ENCODE measurements at places on chromosomes 4 and X.

- no peak for DNase-seq
Measured at GRCh38 chr4:155220025-155220424, 11.6 kb downstream of the NPY2R start.

GRCh38 chr4:16259241-16259888, 33.1 kb upstream of the TAPT1 start:
- DNase-seq: no peak

DNA sequence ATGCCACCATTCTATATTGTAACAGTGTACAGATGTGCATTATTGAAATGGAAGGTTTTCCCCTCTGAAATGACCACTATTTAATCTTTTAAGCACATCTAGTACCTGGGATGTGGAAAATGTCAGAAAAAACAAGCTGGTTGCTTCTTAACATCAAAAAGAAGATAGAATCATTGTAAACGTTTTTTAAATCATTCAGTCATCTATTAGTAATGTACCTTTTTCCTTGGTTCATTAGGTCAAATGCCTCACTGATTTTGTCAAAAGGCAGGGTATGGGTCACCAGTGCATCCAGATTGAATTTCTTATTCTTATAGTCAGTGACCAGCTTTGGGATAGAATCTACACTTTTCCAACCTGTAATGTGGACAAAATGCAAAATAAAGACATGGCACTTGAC, 17.7 kb downstream of the ADH4 start:
- no peak for DNase-seq

DNA sequence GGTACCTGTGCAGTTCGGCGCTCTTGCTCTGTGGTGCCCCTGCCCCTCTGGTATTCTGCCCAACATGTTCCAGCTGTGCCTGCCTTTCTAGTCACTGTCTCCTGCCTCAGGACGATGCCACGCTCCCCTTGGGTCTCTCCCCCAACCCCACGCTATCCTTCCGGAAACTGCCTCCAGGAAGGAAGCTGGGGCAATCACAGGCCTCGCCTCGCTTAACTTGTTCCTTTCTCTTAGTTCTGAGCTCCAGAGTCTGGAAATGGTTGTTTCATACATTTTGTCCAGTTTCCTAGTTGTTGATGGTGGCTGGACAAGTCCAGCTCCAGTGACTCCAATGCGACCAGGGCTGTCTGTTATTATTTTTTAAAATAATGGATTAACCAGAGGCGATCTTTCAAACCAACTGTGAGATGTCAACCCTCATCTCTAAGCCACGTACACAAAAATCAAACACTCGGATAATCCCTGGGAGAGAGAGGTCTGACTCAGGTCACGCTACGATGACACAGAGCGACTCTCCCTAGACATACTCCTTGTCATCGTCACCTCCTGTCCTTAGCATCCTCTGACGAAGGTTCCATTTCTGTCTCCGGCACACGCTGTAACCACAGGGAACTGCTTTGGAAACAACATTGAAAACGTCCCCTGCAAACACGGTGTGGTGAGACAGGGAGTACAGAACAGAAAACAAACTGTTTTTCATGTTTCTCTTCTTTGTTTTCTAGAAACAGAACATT, 62.5 kb downstream of the ABLIM2 start:
- no peak for DNase-seq

DNA sequence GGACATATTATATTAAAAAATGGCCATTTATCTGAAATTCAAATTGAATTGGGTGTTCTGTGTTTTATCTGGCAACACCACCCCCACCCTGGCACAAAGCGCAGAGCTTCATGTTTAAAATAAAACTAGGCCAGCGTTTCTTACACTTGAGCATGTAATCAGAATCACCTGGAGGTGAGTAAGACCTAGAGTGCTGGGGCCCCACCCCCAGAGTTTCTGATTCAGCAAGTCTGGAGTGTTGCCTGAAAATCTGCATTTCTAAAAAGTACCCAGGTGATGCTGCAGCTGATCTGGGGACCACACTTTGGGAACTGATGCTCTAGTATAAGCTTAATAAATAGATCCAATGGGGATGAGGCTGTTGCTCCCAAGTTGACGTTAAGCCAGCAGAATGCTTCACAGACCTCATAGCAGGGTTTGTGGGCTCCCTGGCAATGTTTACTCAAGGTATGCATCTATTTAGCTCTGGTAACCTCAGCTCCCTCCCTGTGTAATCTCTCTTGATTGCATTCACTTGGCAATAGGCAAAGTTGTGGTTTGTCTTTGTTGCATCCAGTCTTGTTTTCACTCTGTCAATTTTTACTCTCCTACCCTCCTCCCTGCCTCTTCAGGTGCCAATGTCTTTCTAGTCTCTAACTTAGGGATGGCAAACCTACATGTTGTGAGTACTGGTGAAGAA, 99.8 kb upstream of the TEX13D start:
- DNase-seq: no peak

DNA sequence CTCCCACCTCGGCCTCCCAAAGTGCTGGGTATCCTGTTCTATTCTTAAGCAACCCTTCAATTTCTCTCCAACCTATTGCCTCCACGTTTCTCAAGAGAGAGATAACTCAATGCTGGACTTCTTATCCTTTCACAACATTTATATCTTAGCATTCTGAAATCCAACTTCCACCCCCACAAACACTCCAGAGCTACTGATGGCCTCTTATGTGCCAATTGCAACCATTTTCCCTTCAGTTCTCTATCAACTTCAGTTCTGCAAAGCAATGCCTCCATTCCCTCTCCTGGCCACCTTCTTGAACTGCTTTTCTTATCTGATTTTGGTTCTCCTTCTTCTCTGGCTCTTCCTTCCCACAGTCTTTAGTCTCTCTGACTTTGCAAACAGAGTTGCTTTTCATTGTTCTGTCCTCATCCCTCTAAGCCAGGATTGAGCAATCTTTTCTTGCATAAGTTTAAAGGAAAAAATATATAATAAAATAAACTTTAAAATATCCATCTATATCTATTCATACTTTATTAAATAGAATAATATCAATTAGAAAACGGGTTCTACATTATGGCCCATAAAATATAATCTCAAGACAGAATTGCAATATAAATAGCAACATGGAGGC, 3.6 kb upstream of the STBD1 start:
- no peak for DNase-seq

GRCh38 chr4:71689822-71690221, 94.1 kb downstream of the GC start:
- DNase-seq: no peak

- DNase-seq: no peak
Measured at GRCh38 chrX:149371986-149372385, 133.1 kb downstream of the IDS start.

DNA sequence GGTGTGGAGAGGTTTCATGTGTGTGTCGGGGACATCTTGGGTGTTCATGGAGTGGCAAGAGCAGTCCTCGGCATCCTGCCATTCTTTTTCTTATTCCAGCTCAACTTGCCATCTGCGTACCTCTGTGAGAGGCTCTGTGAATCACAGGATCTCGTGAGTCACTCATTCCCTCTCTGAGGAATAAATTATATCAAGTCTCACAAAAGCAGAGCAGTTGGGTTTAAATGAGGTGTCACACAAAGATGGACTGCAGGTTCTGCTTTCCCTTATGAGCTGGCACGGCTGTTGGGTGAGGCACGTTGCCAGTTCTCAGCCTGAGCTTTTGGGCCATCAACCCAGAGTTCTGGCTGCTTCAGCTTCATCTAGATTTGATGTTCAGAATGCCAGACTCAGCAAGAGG, 6.8 kb upstream of the OCIAD2 start:
- DNase-seq: peak; percentile 70

DNA sequence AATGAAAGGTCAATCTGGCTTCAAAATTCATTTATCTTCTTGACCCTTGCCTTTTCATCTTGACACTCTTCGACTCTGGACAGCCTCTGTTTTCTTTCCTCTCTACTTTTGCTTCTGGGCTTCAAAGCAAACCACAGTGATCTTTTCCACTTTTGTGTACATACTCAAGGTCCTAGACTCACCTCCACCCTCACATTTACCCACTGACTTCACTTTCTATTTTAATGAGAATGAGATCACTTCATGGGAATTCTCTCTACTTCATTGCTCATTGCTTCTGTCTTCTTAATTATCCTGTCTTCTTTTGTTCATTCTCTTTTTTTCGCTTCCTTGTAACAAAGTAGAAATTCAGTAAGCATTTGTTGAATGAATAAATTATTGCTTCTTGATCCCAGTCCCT, 330.1 kb upstream of the HAND2 start:
- no peak for DNase-seq

DNA sequence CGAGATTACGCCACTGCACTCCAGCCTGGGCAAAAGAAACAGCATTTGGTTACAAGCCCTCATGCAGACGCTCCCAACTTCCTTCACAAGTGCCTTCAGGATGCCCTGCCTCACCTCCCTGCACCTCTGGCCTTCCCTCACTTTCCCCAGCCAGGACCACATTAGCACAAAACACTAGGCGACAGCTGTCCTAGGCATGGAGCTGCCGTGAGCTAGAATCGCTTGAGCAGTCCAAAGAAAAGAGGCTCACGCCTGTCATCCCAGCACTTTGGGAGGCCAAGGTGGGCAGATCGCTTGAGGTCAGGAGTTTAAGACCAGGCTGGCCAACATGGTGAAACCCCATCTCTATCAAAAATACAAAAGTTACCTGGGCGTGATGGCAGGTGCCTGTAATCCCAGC, 15.8 kb downstream of the RNF212 start:
- no peak for DNase-seq

DNA sequence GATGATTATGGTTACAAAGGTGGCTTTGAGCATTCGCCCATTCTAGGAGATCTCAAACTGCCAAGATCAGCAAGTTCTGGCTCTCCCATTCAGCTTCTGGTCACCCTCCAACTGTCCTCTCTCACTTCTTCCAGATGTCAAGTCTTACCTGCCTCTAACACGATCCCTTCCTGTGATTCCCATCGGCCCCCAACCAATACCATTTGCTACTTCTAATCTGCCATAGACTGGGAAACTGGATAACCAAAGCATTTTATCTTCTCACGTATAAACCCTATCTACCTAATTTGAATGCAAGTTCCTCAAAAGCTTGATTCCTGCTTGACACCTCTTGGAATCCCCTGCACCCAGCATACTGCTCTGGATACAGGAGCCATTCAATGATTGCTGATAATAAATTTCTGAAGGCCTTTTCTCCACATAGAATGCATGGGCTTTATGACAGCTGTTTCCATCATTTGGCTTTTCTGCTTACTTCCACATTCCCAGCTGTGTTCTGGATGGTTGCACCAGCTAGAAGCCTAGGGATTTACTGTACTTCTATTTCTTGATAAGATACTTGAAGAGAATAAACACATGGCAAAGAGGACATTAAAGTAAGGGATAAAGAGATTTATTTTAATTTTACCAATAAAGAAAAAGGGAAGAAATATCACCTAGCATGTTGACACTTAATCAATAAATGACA, 9.6 kb downstream of the GPC4 start:
- no peak for DNase-seq

- DNase-seq: no peak
Measured at GRCh38 chr4:185119927-185120630, 23.0 kb upstream of the SLC25A4 start.

- DNase-seq: no peak
Measured at GRCh38 chrX:65697915-65698796, 30.7 kb downstream of the MSN start.

Data from stromal cell of bone marrow (primary cell).